ENCODE measurements at places on chromosomes 13 and 19. TPM values are rescaled to one million over a fixed set of nuclear protein-coding genes. Genes with fewer than 3 reads are reported as not detected.
A peak's percentile ranks its signal among the peaks of the same experiment; 100 is the strongest.

Gene ZNF625
- total RNA-seq, result 24.4 TPM

Gene PTH2
- not detected for total RNA-seq

Gene NLRP4
- total RNA-seq, result not detected

Gene MPND
- total RNA-seq, result 34.6 TPM

Gene SIAH3
- total RNA-seq, result 0.51 TPM

Gene LPAR2
- total RNA-seq, result 87.1 TPM

Gene FSD1
- 16.4 TPM for total RNA-seq

Gene ADAMTSL5
- 4.6 TPM for total RNA-seq

Gene GJA3
- total RNA-seq, result 5.3 TPM

Gene RETN
- not detected for total RNA-seq

Gene TUBB4A
- total RNA-seq, result 13.0 TPM

Gene LCP1
- total RNA-seq, result 11.6 TPM

Gene LIN7B
- 9.6 TPM for total RNA-seq

Gene OR10H1
- not detected for total RNA-seq

Gene ZNF492
- total RNA-seq, result not detected

Gene NCCRP1
- total RNA-seq, result 14.8 TPM

Gene KLK15
- total RNA-seq, result not detected

GRCh38 chr13:74466020-74466419, 331.8 kb upstream of the KLF12 start:
- no peak for DNase-seq

GRCh38 chr13:114259974-114260373, 21.4 kb upstream of the UPF3A start:
- DNase-seq, result no peak

GRCh38 chr13:27923794-27924528, 4.2 kb downstream of the PDX1 start:
- no peak for DNase-seq

- no peak for DNase-seq
Measured at GRCh38 chr19:5393088-5393487, 52.5 kb upstream of the PTPRS start.

GRCh38 chr19:15885919-15886318, 12.0 kb downstream of the CYP4F2 start:
- no peak for DNase-seq

DNA sequence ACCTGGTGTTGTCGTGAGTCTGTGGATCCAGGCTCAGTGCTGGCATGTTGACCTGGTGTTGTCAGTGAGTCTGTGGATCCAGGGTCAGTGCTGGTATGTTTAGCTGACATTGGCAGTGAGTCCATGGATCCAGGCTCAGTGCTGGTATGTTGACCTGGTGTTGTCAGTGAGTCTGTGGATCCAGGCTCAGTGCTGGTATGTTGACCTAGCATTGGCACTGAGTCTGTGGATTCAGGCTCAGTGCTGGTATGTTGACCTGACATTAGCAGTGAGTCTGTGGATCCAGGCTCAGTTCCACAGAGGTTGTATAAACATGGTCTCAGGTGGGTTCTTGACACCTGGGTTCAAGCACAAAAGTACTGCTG, 16.8 kb upstream of the PDCD2L start:
- no peak for DNase-seq

DNA sequence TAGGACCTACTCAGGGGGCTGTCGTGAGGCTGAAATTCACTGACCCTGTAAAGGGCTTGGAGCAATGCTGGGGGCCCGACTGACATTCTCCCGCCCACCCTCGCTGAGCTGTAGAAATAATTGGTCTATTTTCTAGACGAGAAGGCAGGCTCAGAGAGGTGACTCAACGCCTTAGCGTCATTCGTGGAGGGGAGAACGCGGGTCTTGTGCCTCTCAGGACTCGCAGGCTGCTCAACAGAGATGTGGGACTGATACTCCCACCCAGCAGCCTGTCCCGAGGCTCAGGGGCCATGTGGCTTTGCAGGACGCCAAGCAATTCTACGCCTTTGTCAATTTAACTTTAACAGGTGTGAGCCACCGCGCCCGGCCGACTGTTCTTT, 23.6 kb upstream of the ASPDH start:
- DNase-seq, result no peak

- DNase-seq, result no peak
Measured at GRCh38 chr19:688214-688613, 7.0 kb downstream of the PRSS57 start.

DNA sequence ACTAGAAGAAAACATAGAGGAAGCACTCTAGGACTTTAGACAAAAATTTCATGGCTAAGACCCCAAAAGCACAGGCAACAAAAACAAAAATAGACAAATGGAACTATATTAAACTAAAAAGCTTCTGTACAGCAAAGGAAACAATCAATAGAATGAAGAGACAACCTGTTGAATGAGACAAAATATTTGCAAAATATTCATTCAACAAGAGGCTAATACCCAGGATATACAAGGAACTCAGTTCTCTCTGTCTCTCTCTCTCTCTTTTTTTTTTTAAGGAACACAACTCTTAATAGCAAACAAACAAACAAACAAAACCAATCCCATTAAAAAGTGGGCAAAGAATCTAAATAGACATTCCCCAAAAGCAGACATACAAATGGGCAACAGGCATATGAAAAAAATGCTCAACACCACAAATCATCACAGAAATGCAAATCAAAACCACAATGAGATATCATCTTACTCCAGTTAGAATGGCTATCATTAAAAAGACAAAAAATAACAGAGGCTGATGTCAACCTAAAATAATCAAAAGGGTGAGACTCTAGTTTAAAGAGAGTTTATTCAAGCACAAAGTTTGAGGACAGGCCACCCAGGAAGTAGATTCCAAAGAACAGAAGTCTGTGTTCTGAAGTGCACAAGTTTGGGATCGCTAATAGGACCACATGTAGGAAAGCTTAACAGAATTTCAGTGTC, 27.1 kb upstream of the SLC7A9 start:
- no peak for DNase-seq

DNA sequence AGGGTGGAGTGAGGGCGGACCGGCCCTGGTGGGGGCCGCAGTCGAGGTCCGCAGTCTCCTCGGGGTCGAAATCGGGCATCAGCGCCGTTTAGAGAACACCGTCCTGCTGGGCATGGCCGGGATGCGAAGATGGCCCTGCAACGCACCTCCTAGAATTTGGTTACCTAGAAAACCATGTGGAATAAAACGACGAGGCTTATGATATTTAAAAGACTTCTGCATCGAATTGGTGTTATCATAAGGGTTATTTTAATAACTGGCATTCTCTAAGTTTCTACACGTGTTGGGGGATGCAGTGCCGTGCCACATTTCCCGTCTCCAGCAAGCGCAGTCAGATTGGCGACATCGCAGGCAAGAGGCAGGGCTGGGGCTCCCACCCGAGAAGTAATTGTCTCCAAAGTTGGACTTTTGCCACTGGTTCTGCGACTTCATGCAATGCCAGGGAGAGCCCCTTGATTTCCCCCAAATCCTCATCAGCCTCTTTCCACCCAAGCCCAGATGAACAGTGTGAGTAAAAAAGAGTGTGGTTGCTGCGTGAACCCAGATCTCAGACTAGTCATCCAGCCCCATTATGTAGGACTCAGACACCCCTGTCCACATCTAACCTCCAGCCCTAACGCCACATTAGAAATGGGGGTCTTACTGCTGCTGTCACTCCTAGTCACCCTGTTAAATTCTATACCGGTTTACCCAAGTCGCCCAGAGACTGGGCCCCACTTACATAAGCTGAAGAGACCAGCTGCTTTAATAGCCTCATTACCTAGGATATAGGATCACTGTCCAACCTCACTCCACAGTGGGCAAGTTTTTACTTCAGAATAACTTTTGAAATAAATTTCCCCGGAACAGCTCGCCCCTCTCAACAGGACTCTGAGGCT, 571 bp upstream of the DHRS12 start:
- DNase-seq, result no peak

- DNase-seq, result no peak
Measured at GRCh38 chr19:55046975-55047622, 9.0 kb upstream of the GP6 start.

DNA sequence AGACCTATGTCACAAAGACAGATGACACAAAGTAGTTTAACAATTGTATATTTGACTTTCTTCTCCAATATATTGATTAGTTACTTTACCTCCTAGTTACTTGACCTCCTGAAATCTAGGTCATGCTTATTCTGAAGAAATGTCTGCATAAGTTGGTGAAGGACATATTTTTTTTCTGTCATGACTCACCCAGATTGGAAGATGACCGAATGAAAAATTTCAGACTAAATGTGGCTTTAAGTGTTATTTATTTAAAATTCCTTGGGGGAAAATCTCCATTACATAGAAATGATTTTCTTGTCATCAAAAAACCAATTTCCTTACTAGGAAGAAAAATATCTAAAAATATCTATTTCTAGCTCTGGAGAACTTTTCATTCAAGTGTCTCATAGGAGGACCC, 217.1 kb downstream of the POSTN start:
- no peak for DNase-seq

- no peak for DNase-seq
Measured at GRCh38 chr19:53332484-53332883, 1.1 kb upstream of the ZNF845 start.

GRCh38 chr19:1105008-1105872, 1.4 kb downstream of the GPX4 start:
- DNase-seq, result peak; percentile 61

GRCh38 chr19:17294051-17294891, 9.0 kb downstream of the ABHD8 start:
- DNase-seq, result no peak

- no peak for DNase-seq
Measured at GRCh38 chr13:94009701-94010100, 469.8 kb downstream of the DCT start.

GRCh38 chr19:30341611-30342201, 30.5 kb upstream of the ZNF536 start:
- no peak for DNase-seq

DNA sequence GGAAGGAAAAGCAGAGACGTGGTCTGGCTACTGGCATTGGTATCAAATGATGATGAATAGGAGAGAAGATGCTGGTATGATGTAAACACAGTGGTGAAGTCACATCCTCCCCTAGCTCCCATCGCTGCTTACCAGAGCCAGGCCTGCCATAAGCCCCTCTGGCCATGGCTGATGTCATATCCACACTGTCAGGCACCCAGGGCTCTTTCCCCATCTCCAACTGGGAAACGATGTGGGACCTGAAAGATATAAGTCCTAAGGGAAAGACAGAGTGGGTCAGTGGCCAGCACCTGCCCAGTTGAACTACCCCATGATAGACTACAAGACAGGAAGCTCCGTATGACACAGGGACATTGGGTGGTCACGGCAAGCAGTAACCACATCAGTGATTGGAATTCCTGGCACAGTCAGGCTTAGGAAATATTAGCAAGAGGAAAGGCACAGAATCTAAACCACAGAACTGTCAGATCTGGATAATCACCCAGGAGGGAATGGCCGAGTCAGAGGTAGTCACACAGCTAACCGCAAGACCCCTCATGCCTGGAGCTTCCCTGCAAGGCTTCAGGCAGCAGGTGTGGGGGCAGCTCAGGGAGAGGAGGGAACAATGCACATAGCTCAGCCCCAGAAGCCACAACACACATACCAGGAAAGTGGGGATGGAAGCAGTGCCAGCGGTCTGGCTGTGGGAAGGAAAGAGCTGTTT, 3.8 kb downstream of the ZNF792 start:
- no peak for DNase-seq

DNA sequence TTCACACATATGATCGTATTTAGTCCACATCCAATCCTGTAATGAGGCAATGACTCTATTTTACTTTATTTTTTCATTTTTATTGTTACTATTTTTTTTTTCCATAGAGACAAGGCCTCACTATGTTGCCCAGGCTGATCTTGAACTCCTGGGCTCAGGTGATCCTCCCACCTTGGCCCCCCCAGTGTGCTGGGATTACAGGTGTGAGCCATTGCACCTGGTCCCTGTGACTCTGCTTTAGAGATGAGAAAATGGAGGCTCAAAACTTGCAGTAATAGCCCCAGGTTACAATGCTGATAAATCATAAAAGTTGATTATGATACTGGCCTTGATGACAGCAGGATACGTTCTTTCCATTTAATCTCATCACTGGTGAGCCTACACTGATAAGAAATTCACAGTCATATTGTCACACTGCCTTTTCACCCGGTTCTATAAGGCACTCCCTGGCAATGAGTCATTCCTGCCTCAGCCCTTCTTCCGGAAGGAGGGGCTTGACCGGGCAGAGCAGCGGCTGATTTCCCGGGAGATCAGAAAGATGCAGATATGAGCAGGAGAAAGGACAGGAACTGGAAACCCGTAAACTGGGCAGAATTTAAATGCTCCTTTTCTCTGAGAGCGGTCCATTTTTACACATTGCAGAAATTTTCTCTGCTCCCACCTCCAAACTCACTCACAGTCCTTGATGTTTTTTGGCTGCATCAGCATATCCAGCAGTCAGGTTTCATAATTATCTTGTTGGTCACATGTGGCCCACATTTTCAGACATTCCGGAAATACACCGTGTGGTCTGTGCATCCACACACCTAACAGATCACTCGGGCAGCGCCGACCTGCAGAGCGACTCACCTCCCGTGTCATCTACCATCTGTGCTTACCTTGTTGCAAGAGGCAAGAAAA, 616.4 kb downstream of the EFNB2 start:
- DNase-seq, result no peak

GRCh38 chr13:27043013-27043412, 128.6 kb downstream of the USP12 start:
- DNase-seq, result no peak

- DNase-seq, result no peak
Measured at GRCh38 chr13:73748404-73748803, 385.8 kb downstream of the KLF12 start.

GRCh38 chr19:35615036-35615435, 2.5 kb downstream of the HAUS5 start:
- DNase-seq, result no peak

GRCh38 chr13:43244481-43244880, 221.1 kb downstream of the DNAJC15 start:
- DNase-seq, result no peak

- DNase-seq, result no peak
Measured at GRCh38 chr19:30102239-30102638, 160.2 kb downstream of the URI1 start.

- DNase-seq, result no peak
Measured at GRCh38 chr19:38888876-38889275, 10.5 kb downstream of the SIRT2 start.

- DNase-seq, result no peak
Measured at GRCh38 chr19:30897034-30897433, 452.2 kb downstream of the TSHZ3 start.

DNA sequence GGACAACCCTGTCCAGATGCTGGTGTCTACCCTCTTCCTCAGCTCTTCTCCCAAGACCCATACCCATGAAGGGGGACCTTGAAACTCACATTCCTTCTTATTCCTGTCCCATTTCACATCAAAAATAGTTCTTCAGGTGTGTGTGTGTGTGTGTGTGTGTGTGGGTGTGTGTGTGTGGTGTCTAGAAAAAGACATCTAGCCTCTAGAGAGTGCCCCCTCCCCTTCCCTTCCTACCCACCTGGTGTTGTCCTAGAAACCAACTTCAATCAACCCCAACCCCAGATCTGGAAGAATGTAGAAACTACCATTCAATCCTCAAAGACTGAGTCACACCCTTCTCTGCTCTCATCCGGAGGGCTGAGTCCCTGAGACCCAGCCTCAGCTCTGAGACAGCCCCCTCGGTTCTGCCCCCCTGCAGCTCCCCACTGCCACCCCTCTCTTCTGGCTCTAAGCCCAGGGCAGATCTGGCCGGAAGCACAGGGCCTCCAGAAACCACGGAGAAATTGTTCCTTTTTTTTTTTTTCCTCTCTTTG, 3.5 kb downstream of the KCNN4 start:
- DNase-seq, result peak; percentile 53

GRCh38 chr19:11481534-11482383, 913 bp upstream of the ELAVL3 start:
- DNase-seq, result no peak

GRCh38 chr13:106911627-106912026, 343.7 kb upstream of the ARGLU1 start:
- no peak for DNase-seq

- no peak for DNase-seq
Measured at GRCh38 chr19:24051516-24051915, 35.5 kb upstream of the ZNF254 start.
